ENCODE measurements at places on chromosomes 12 and 14. TPM values are rescaled to one million over a fixed set of nuclear protein-coding genes. Genes with fewer than 3 reads are reported as not detected.
A peak's percentile ranks its signal among the peaks of the same experiment; 100 is the strongest.

The C12orf54 gene
- total RNA-seq, result 1.5 TPM

DNA sequence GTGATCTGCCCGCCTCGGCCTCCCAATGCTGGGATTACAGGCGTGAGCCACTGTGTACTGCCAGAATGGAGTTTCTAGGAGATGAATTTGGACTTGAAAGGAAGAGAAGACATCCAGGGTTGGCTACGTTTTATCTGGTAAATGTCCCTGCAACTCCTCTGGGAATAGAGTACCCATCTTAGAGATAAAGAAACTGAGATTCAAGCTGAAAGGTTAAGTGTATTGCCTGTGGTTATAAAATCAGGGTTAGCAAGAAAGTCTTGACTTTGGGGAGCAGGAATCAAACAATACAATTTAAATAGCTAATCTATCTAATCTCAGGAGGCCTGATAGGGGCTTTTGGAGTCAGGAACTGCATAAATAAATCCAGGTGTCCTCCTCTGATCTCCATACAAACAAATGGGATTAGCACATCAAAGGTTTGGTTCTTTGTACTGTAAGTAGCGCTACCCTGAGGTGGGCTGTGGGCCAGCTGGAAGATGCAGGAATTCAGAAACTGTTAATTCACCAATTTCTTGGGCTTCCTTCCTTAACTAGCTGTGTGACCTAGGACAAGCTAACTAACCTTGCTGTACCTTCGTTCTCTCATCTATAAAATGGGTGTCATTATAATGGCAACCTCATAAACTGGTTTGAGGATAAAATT lies 45.1 kb downstream of the TBX3 start:
- DNase-seq, result no peak

The DCD gene
- not detected for total RNA-seq

DNA sequence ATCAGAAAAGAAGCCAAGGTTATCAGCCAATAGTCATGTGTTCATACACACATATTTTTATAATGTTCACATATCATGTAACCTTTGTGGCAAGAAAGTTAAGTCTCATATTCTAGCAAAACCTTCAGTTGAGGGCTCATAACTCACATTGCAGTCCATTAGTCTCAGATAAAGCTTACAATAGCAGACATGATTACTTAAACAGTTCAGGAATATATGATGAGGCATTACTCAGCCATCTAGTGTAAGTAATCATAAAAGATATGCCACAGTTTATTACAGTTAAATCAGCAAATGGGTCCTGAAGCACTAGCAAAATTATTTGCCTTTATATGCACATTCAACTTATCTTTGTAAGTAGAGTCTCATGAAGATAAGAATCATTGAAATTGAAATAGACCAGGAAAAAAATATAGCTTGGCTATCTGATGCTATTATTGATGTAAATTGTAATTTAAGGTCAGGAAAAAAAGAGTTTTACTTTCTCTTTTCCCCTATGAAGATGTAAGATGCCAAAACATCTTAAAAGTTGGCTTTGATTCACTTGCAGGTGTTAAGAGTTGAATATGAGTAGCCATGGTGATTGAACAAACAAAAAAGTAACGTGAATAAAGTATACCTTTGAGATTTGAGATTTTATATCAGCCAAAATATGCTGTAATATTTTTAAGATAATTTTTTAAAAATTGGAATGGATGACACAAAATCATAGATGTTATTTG lies 537.0 kb downstream of the SLC6A15 start:
- no peak for DNase-seq

DNA sequence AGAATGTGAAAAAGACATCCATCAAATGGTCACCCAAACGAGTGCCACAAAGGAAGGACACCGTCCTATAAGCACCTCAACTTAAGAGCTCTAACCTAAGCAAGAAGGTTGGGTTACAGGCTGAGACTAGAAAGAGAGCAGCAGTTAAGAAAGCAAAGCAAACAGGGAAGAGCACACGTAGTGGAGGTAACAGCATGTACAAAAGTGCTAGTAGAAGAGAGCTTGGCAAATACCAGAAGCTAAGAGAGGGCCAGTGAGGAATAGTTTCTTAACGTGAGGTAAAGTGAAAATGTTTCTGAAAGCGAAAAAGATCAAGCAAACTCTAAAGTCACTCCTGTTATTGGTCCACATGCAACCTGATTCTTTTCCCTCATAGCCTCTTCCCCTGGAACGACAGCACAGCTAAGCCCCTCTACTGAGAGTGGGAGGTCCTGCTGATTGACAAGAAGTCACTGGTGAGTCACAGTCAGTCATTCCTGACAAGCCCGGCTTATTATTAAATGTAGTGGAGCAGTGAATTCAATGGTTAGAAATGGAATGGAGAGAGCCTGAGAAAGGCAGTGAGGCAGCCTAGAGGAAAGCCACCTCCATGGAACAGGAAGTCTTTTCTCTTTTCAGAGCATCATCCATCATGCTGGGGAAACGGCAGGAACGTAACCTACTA lies 204.4 kb downstream of the SLC25A21 start:
- no peak for DNase-seq

DNA sequence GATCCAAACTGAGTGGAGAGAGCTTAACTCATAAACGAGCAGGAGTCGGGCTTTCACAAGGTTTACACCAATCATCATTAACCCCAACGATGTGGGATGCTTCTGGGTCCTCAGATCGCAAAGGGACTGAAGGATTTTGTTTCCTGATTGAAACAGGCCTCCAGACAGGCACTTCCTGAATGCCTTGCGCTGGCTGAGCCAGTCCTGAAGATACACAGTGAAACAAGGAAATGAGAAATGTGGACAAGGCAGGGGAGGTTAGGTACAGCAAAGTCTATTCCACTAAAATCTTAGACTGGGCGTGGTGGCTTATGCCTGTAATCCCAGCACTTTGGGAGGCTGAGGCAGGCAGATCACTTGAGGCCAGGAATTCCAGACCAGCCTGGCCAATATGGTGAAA lies 30.7 kb downstream of the RBM19 start:
- no peak for DNase-seq

DNA sequence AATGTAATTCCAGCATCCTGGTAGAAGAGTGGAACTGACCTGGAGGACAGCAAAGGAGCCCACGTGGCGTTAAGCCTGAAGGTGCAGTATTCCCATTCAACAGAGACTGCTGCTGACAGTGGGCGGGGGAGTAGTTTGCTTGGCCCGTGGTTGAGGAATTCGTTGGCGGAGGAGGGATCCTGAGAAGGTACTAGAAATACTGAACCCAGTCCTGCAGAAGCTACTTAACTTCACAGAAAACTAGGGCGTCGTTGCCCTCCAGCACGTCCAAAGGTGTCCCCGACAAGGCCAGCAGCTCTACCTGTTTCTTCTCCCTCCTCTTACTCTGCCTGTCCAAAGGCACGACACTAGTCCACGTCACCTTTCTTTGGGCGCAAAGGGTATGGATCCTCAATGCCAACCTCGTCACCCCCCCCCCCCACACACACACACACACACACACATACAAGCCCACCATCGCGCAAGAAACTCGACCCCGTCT lies 303 bp downstream of the PUS7L start:
- DNase-seq, result peak; percentile 46

DNA sequence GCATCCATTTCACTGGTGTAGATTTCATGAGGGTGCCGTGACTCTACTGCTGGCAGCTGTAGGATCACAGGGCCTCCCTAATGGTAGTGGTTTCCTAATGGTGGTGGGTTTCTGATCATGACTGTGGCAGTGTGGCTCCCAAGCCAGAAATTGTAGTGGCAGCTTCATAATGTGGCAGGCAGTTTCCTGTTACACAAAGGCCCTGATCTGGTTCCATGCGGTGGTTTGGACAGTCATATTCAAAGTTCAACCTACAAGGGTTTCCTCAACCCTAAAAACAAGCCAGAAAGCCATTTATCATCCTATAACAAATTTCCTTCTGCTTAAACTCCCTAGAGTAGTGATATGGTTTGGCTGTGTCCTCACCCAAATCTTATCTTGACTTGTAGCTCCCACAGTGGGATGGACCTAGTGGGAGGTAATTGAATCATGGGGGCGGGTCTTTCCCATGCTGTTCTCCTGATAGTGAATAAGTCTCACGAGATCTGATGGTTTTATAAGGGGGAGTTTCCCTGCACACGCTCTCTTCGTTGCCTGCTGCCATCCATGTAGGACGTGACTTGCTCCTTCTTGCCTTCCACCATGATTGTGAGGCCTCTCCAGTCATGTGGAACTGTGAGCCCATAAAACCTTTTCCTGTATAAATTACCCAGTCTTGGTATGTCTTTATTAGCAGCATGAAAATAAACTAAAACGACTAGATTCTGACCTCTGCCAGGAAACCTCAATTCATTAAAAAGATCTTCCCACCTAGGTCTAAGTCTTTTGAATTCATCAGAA lies 257.1 kb downstream of the EFCAB11 start:
- no peak for DNase-seq

DNA sequence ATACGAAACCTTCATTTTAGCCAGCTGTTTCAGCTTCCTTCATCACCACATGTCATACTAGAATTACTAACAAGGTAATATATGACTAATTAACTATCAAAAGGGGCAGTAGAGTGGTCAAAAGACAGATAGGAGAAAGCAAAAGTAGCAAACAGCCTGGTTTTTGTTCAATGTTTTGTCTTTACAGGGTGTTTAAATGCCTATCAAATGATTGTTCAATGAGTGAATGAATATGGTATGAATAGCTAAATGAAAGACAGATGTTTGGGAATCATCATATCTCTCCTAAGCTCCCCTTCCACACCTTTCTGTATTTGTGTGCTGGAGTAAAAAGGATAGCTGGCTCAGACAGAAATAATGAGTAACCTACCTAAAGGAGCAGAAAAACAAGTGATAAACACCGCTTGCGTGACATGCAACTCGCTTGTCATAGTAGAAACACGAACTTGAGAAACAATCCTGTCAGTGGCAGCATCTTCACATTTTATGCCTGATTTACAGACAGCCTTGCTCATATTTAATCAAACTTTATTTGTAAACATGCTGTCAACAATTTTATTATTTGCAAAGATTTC lies 34.2 kb downstream of the ABCC9 start:
- no peak for DNase-seq

DNA sequence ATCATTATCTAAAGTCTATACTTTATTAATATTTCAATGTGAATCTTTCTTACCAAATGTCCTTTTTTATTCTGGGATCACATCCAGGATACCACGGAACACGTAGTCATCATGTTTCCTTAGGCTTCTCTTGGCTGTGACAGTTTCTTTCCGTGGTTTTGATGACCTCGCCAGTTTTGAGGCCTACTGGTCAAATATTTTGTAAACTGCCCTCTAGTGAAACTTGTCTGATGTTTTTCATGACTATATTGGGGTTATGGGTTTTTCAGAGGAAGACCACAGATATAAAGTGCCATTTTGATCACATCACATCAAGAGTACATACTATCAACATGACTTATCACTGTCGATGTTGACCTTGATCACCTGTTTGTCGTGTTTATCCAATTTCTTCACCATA lies 14.1 kb upstream of the SERPINA6 start:
- DNase-seq, result no peak
